ENCODE measurements at places on chromosomes 6 and 20.

GRCh38 chr20:6993011-6993410, 225.5 kb downstream of the BMP2 start:
- DNase-seq, result no peak

- DNase-seq, result no peak
Observed at GRCh38 chr6:150269857-150270223, 99.0 kb upstream of the IYD start.

DNA sequence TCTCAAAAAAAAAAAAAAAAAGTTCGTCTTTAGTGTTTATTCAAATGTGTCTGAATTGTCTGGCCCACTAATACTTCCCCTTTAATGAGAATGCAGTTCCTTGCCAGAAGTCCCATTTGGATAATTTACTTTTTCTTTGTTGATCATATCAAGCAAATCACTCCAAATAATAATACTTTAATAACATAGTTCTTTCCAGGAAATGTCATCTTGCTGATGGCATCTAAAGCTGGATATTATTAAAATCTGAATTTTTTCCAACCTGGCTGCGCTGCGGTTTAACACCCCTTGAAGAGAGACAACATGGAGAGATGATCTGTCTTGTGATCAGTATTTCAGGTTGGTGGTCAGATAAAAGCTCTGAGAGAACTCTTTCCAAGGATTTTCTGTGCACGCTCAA, 111.2 kb upstream of the CNKSR3 start:
- no peak for DNase-seq

DNA sequence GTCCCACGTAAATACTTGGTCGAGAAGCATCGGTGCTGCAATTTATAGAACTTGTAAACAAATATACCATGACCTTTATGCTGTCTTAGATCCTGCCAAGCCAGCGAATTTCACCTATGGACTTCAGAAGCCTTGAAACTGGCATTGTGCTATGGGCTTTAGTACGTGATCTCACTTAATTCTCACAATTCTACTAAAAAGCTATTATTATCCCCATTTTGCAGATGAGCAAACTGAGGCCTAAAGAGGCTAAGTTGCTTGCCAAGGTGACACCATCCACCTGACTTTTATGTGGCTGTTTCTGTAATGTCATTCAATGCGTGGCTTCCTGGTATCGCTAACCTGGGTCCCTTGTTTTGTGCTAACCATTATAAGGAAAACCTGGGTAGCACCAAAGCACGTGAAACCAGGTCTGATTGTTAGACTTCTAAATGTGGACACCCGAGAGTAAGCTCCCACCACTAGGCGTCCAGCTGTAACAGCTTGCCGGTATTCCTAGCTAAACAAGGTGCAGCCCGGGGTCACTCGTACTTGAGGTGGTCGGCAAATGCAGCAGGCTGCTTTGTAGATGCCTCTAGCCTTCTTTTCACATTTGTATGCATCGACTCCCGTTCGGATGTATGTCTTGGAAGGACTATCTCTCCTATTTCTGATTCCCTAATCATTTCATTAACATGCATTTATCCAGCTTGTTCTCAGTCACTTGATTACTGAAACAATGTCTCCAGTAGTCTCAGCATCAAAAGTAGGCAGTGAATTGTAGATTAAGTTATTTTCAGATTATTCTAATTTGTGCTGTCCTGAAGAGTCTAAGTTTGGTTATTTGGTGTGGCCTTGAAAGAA, 1.1 kb downstream of the SYNJ2 start:
- peak; percentile 74 for DNase-seq

DNA sequence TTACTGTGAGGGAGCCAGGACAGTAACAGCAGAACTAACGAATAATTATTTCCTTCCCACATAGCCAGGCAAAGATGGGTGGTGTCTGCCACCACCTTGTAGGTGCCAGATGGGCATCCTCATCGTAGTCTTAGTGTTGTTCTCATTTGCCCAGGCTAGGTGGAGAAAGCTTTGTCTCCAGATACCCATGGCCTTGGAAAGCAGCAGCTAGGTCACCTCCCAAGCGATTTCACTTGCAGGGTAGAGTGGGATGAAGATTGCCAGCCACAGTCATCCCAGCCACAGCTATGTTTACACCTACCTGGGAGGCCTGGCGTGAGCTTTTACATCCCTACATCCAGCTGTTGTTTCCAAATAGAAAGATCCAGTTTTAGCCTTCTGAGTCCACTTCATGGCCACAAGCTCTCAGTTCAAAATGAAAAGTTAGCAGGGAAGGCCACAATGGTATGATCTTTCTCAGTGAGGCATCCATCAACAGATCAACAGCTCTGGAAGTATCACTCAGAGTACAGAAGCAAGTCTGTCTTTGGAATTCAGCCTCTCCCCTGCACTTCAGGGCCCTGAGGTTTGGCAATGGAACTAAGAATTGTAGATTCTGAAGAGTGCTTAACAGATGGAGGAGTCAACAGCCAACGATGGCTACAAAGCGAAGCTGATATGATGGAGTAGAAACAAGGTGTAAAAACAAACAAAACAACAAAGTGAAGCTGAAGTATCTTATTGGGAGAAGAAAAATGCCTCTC, 11.0 kb upstream of the SNRPC start:
- no peak for DNase-seq

- no peak for DNase-seq
Observed at GRCh38 chr20:10861090-10861489, 187.3 kb upstream of the JAG1 start.

DNA sequence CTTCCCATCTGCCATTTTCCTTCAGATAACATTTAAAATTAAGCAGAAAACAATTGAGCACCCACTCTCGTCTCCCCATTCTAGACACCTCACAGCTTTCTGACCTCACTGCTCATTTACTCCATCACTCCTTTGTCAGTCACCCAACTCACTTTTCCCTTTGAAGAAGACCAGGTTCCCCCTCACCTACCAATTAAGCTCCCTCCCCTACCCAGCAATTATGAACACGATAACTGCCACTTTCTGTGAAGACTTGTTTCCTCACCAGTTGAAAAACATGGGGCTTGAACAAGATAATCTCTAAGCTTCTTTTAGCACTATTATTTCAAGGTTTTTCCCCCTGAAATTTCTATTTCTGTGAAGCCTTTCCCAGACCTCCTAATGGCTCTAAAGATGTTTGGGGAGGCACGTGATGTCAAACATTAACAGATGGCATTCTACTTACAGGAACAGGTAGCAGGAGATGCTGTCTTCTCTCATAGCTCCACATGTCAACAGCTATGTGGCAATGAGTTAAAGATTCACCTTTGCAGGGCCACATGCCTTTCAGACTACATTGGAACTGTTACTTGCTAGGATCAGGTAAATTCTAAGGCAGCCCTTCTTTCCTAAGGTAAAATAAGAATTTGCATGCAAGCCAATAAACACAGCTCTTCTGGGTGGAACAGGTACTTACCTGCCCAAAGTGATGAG, 24.8 kb upstream of the SLA2 start:
- no peak for DNase-seq

DNA sequence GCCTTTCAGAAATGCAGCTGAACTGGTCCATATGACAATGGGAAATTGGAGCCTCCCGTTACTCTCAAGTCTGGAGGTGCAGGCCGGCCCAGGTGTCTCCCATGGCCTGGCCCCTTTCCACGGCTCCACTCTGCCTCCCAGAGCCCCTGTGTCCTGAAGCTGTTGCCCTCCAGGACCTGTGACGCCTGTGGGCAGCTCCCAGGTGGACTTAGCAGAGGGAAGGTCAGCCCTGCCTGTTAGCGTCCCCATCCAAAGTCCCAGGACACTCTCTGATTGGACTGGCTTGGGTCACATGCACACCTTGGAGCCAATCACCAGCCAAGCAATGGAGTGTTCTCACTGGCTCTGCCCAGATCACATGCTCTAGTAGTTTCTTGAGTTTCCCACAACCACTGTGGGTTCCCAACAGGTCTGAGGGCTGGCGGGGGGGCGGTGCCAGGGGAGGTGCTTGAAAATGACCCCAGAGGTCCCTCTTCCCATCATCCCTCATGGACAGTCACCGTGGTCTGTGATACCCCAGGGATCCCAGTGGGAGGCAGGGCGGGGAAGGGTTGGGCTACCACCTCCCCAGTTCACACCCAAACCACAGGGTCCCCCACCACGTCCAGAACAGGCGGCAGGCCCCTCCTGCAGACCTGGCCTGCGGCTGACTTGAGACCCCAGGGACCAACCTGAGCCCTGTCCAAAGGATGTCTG, 135.6 kb downstream of the TAF4 start:
- DNase-seq, result no peak

GRCh38 chr6:25685251-25685650, 33.2 kb downstream of the SCGN start:
- no peak for DNase-seq

- no peak for DNase-seq
Observed at GRCh38 chr20:49846206-49846807, 33.7 kb downstream of the SLC9A8 start.

- DNase-seq, result no peak
Observed at GRCh38 chr20:50215926-50216325, 25.3 kb downstream of the CEBPB start.

GRCh38 chr20:33681728-33682353, 4.3 kb downstream of the E2F1 start:
- DNase-seq, result no peak

- DNase-seq, result no peak
Observed at GRCh38 chr6:66128656-66129055, 421.6 kb upstream of the EYS start.

DNA sequence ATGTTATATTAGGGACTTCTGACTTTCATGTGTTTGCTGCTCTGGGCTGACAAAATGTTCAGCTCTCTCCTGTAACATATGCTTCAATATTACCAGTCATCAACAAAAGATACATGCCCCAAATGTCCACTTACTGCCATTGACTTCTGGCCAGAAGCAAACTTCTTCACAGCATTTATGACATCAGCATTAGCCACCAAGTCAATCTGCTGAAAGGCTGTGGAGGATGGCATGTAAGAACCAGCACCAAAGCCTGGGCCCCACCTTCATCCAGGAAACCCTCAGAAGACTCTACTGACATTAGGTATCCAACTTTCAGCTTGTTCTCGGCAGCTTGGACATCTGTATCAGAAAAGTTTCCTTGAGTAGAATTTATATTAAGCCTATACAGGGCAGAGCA, 595.5 kb downstream of the COL12A1 start:
- DNase-seq, result no peak

GRCh38 chr6:158303210-158303731, 9.0 kb upstream of the TULP4 start:
- no peak for DNase-seq

- DNase-seq, result no peak
Observed at GRCh38 chr6:101818051-101818450, 424.5 kb downstream of the GRIK2 start.

GRCh38 chr20:53282217-53282955, 310.2 kb downstream of the TSHZ2 start:
- no peak for DNase-seq
